ENCODE measurements at places on chromosomes 13 and 19.

- DNase-seq: no peak
These were observed 118.8 kb downstream of the VWA8 start for GRCh38 chr13:41842036-41842620.

DNA sequence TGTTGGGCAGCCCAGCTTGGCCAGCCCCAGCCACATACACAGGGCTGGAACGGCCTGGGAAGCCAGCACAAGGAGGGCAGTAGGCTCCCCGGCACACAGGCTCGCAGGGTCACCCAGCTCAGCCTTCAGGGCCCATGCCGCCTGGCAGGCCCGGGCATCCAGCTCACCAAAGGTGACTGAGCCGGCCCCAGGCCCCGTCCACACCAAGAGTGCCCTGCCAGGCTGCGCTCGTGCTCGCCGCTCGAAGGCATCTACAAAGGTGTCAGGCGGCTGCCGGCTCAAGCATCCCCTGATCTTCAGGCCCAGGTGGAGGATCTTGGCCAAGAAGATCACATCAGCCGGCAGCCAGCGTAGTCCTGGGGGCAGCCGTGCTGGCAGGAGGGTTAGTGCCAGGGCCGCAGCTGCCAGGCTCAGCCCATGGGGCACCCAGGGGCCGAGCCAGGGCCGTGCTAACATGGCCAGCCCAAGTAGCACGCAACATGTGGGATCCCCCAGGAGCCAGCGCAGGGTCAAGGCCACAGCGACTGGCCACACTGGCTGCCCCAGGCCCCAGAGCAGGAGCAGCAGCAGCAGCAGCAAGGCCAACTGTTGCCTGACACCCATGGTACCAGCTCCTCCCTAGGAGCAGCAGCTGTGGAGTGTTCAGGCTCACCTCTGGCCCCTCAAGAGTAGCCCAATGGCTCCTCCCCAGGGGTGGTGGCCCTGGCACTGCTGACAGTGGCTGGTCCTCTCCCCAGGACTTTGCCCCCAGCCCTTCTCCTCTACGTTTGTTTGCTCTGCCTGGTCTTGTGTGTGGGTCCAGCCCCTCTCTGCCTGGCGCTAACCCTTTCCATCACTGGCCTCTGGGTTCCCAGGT is at the start of gene SLC27A5:
SLC27A5 (minus strand) TSS at position 640 of the 856 bp plus-strand sequence; CDS start at position 603, 37 bp downstream.
- DNase-seq: no peak

DNA sequence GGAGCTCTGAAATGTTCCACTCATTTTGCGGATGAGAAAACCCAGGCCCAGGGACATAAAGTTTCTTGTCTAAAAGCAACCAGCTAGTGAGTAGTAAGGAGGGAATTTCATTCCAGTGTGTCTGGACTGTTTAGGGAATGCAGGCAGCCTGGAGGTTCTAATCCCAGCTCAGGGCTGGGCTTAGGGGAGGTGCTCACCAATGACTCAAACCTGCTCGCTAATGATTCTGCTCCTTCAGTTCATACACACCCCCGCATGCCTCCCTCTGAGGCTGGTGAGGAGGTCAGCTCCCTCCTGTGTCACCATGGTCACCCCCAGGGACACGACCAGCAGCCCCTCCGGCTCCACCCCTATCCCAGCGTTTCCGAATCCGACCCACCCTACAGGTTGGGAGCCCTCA is 34.6 kb downstream of the CYP4F2 start:
- DNase-seq: no peak

DNA sequence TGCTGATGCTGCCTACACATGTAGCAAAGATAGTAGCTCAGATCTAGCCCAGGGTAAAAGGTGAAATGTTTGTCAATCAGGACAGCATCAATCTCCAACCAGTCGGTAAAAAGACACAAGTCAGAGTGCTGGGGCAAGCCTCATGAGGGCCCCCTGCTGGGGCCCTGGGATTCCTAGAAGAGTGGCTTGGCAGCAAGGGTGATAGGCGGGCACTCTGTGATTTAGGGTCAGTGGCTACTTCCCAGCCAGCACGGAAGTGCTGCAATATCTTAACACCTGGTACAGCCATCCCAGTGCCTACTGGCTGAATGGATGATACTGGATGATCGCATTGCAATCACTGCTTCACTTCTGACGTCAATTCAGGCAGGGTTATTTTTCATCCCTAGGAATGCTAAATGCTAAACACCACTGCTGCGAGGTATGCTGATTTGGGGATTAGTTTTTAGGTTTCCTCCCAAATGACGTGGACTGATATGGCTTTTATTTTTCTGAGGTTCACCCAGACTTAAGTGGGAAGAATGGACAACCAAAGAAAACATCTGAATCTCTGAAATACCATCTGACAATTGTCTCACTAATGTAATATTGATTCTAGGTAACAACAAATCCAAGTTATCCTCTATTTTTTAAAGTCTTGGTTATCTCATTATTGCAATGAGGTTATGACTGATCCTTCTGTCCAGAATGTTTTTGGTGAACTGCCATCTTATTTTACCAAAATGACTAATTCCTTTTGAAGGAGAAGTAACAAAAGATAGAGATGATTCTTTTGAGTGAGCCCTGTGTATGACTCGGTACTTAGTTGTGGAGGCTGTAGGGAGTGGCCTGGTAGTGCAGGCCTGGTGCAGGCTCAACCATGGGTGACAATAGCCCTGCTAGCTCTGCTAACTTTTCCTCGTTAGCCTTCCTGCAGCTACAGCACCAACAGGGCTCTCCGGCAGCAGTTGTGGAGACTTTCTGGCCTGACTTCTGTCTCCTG is 432.5 kb downstream of the FGF9 start:
- DNase-seq: no peak

- no peak for DNase-seq
These were observed 5.8 kb downstream of the ARHGAP35 start for GRCh38 chr19:46866407-46867136.

DNA sequence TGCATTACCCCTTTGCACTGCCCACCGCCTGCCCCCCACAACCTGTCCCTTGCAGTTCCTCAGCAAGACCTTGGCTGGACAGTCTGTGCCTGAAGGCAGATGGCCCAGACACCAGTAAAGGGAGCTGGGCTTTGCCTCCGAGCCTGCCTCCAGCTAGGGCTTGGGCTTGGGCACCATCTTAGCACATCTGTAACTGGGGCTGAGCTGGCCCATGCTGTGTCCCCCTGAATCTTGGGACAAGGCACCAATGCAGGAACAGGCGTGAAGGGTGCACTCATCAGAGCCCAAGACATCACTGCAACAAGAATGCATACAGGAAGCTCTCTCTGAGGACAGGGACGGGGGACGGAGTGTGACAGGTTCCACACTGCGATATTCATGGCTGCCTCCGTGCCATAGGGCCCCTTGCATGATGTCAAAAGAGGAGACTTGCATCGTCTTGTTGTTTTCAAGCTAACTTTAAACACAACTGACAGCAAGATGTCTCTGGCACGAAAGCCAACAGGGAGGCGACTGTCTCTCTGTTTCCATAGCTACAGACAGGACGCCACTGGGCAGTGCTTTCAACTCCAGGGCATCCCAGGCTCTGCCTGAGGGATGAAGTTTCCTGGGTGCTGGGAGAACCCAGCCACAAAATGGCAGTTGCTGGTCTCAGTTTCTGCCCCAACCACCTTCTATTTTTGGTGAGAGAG is 8.7 kb upstream of the CHST8 start:
- no peak for DNase-seq

GRCh38 chr19:4140237-4140711 is 13.2 kb upstream of the CREB3L3 start:
- no peak for DNase-seq

DNA sequence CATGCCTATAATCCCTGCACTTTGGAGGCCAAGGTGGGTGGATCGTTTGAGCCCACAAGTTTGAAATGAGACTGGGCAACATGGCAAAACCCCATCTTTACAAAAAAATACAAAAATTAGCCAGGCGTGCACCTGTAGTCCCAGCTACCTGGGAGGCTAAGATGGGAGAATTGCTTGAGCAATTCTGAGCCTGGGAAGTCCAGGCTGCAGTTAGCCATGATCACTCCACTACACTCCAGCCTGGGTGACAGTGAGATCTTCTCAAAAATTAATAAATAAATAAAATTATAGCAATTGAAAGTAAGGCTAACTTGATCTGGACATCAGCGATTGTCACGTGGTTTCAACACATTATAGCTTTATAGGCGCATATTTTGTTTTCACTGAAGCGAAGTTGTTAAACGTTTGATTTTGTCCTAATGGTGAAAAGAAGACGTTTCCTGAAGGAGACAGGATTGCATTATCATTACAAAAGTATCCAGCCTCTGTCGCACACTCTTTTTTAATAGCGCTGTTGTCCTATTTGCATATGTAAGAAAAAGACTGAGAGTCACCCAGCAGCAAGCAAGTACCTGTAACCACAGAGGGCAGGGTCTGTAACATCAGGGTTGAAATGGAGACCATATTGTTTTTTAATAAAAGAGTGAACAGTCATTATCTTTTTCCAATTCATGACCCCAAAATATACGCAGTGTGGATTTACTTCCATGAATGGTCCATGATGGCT is 335.7 kb downstream of the DCT start:
- no peak for DNase-seq
